ENCODE measurements at places on chromosomes 5 and 9. TPM values are rescaled to one million over a fixed set of nuclear protein-coding genes. Genes with fewer than 3 reads are reported as not detected.

GRCh38 chr5:96734871-96735325, 72.7 kb downstream of the CAST start:
- no peak overlapping the region for H3K27ac ChIP-seq
- H3K36me3 ChIP-seq: peaks cover 4% of the 10 kb centered on the region
- H3K4me3 ChIP-seq: no peak overlapping the region

- H3K36me3 ChIP-seq: no peaks in the 10 kb centered on the region
- no peaks in the 10 kb centered on the region for H3K27me3 ChIP-seq
- H3K27ac ChIP-seq: no peak overlapping the region
- no peak for DNase-seq
- no peaks in the 10 kb centered on the region for H3K4me1 ChIP-seq
Observed at GRCh38 chr5:114544561-114544960, 182.7 kb downstream of the KCNN2 start.

DNA sequence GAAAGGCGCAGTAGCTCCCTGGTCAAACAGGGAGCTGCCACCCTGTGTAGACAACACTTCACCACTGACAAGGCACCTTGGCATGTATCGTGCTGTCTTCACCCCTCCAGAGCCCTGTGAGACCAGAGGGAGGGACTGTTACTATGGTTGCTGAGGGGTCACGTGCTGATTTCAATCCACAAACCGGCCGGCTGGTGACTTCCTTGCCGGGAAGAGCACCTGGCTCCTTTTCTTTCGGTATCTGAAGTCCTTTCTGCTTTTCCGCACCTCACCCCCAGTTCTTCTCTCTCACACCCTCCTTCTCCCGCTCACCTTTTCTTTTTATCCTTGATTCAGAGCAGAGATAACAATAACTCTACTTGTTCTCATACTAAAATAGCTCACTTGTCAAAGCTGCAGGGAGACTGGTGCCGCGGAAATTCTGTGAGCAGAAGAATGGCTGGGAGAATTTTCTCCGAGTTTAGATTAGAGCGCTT, 327.2 kb downstream of the ZSWIM6 start:
- H3K27me3 ChIP-seq: 0 out of 2 replicates have a peak, but pooled peaks cover 2% of the 10 kb centered on the region
- H3K36me3 ChIP-seq: no peaks in the 10 kb centered on the region
- no peak overlapping the region for H3K4me3 ChIP-seq
- no peak overlapping the region for H3K27ac ChIP-seq

GRCh38 chr5:153490118-153491037, at the start of gene GRIA1:
GRIA1 (plus strand) TSS chr5:153490670.
- DNase-seq: no peak
- no peaks in the 10 kb centered on the region for H3K27me3 ChIP-seq
- no peaks in the 10 kb centered on the region for H3K4me1 ChIP-seq
- H3K4me3 ChIP-seq: no peak within 1 kb of the TSS
- H3K36me3 ChIP-seq: no peaks in the 10 kb centered on the region
- no peak within 1 kb of the TSS for H3K27ac ChIP-seq

The SLC45A2 gene
- total RNA-seq: not detected

- H3K4me3 ChIP-seq: no peak overlapping the region
- H3K4me1 ChIP-seq: no peaks in the 10 kb centered on the region
- no peaks in the 10 kb centered on the region for H3K36me3 ChIP-seq
Observed at GRCh38 chr5:94544031-94544650, 74.3 kb downstream of the KIAA0825 start.

DNA sequence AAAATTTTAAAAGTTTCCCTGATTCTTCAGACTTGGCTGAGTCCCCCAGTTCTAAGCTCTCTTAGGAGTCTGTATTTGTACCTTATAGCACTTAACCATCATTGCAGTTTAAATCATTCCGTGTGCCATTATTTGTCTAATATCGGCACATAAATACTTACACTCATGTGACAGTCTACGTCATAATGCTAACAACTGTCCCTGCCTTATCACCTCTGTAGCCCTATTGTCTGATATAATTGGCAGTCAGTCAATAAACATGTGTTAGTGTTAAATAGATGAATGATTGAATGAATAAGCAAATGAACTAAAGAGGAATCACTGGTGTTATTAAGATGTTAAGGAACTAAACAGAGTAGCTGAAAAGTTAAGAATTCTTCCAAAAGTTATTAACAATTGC, 287.8 kb downstream of the EBF1 start:
- no peak overlapping the region for H3K27ac ChIP-seq
- no peaks in the 10 kb centered on the region for H3K36me3 ChIP-seq
- no peak for DNase-seq
- no peaks in the 10 kb centered on the region for H3K27me3 ChIP-seq
- H3K4me1 ChIP-seq: no peaks in the 10 kb centered on the region
- H3K4me3 ChIP-seq: no peak overlapping the region
